ENCODE measurements at places on chromosomes 12 and 14.

DNA sequence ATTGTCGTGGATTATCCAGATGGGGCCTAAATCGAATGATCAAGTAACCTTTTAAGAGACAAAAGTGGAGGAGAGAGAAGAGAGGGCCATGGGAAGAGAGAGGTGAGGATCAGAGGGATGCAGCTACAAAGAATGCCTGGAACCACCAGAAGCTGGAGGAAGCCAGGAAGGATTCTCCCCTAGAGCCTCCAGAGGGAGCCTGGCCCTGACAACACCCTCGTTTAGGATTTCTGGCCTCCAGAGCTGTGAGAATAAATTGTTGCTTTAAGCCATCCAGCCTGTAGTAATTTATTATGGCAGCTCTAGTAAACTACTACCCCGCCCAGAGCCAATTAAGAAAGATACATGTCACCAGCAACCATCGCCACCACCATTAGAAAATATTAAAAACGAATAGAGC lies 46.2 kb upstream of the GSC start:
- DNase-seq, result no peak

DNA sequence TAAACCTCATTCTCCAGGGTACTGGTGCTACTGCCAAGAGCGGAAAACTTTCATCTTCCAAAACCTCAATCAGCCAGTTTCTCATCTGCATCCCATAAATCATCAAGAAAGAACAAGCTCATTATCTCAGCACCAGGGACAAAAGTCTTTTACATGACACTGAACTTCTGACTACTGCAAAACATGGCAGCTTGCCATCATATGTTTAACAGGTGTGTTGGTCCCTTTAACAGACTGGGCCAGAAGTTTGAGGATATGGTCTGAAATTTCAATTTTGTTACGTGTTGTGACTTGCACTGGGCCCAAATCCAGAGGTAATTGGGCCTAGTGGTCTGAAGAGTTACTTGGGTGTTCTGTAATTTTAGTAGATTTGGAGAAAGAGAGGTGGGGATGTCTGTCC lies 305.4 kb upstream of the SEL1L start:
- DNase-seq, result no peak

DNA sequence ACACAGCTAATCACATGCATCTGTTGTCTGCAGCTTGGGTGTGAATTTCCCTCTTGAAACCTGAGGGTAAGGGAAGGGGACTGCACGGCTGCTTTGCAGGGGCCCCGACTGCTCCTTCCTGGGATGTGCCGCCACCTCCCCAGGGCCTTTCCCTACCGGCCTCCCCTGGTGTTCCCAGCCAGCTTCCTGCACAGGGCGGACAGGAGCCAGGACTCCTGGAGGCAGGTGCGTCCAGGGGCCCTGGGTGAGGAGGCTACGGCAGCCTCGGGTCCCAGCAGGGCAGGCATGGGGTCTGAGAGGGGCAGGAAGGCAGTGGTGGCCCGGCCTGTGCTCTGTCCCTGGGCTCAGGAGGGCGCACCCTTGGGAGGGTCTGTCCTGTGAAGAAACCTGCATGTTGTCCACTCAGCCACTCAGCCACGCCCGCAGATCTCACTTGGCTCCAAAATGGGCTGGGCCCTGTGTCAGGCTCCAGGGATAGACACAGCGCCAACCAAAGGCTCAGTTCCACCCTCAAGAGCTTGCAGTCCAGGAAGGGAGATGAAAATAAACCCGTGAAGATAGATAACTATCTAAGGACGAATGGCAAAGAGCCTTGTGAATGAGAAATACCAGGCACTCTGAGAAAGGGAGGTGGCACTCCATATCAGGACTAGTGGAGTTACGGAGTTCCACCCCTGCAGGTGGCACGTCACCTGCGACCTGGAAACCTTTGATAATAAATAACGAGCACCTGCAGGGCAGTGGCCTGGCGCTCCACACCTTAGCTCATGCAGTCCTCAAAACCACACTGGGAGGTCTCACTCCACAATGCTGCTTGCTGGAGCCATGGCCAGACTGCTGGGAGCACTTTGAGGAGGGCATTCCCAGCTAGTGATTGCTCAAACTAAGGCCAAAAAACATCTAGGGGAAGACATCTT lies 427.4 kb downstream of the AACS start:
- DNase-seq, result no peak

- no peak for DNase-seq
These were observed 22.1 kb downstream of the SMOC1 start for GRCh38 chr14:69901113-69901951.

DNA sequence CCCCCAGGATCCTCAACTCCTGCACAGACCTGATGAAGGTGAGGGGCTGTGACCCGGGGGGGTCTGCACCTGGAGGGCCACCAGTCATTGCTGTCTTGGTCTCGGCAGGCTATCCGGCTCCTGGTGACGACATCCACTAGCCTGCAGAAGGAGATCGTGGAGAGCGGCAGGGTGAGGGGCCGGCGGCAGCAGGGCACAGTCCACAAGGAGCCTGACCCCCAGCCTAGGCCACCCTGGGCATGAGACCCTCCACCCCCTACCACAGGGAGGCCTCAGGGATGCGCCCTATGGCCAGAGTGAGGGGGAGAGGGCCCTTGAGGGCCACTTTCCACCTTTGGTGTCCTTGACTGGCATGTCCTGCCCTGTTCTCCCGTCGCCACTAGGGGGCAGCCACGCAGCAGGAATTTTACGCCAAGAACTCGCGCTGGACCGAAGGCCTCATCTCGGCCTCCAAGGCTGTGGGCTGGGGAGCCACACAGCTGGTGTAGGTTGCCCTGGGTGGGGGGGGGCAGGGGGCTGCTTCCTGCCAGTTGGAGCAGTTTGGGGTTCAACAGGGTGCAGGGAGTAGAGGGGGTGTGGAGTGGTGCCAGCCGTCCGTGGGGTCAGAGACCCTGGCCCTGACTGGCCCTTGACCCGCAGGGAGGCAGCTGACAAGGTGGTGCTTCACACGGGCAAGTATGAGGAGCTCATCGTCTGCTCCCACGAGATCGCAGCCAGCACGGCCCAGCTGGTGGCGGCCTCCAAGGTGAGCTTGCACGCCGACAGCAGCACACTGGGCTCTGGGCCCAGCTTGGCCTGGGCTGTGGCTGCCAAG lies 25.0 kb downstream of the HIP1R start:
- DNase-seq, result no peak

DNA sequence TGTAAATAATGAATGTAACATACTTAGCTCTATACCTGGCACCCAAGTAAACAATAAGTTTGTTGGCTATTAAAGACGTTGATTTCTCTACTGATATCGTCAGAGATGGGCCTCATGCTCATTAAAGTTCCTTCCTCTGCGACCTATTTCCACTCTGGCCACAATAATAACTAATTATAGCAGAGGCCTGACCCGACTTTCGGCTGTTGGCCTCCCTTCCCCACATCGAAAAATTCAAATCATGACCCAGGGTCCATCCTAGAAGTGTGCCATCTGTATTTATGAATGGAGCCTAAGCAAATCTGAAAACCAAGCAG lies 321 bp upstream of the USP30 start:
- no peak for DNase-seq

- peak; percentile 63 for DNase-seq
These were observed 91.5 kb downstream of the APAF1 start for GRCh38 chr12:98736352-98737321.

- no peak for DNase-seq
These were observed 542.8 kb downstream of the GALC start for GRCh38 chr14:87450193-87450592.

GRCh38 chr12:48744251-48745008 lies 27.9 kb upstream of the CCNT1 start:
- no peak for DNase-seq

- no peak for DNase-seq
These were observed 4.7 kb upstream of the TTC7B start for GRCh38 chr14:90820958-90821357.

DNA sequence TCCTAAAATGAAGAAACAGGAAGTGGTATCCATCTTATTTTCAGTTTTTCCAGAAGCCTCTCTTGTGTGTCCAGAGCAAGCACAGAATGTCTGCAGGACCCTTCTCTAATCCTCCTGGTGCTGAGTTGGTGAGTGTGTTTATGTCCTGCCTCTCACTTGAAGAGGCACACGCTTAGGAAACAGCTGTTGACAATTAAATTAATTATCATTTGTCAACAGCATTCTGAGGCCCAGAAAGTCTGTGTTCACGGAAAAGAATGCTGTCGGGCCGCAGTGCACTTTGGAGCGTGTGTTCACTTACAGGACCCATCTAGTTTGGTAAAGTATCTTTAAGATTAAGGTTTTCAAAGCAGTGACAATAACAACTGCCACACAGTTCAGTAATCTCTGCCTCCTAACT lies 70.5 kb downstream of the LMNTD1 start:
- no peak for DNase-seq

DNA sequence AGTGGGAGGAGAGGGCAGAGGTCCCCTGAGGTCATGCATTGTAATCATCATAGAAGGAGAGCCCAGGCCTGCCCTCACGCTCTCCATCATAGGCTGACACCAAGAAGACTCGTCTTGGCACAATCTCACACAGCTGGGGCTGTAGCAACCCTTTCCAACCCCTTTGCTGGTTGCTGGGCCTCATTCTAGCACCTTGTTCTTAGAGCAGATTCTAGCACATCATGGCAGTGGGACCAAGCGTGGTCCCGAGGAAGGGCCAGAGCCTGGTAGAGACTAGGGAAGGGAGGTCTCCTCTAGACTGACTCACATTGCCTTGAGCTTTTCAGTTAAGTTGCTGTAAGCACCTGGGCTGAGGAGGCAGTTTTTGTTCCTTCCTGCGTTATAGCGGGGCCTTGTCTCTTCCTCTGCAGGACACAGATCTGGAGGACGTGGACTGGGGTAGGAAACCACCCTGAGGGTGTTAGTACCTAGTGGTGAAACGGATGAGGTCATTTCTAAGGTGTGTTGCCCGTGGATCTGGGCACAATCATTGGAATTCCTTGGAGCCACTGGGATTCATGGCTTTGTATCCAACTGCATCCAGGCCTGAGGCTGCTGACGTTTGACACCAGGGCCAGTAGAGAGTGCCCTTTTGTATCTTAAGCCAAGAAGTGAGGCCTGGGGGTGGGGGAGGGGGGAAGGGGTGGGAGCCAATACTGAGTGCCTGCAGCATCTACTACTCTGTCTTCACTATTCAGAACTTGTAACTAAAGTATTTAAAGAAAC lies 19.9 kb downstream of the RPS6KL1 start:
- no peak for DNase-seq

GRCh38 chr14:106845286-106846087 lies 1319.1 kb downstream of the TMEM121 start:
- DNase-seq, result no peak

DNA sequence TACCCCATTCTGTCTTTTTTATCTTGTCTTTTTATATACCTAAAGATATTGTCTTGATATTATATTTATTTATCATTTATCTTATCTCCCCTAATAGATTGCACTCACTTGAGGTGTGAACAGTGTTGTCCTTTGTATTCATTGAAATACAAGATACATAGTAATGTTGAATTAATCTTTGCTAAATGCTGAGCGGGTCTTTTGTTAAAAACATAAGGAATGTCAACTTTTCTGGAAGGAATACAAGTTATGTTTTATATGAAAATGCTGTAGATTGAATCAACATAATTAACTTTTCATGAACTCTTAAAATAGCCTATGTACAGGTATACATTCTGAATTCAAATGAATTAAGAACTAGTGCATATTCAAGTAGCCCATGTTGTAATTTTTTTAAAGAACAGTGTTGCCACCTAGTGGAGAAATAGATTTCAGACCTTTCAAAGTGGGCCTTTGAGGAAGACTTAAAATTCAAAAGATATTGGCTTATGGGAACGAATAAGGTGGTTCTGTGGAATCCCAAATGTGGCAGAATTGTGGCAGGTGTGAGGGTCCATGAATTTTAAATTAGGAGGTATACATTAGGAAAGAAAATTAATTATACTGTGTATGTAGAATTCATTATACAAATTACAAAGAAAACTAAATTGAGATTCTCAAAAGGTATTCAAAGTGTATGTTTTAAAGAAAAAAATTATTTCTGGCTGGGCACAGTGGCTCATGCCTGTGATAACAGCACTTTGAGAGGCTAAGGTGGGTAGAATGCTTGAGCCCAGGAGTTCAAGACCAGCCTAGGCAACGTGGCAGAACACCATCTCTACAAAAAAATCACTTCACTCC lies 19.1 kb downstream of the BBOF1 start:
- peak; percentile 25 for DNase-seq

- DNase-seq, result no peak
These were observed 196.8 kb upstream of the NEDD1 start for GRCh38 chr12:96710127-96710745.

DNA sequence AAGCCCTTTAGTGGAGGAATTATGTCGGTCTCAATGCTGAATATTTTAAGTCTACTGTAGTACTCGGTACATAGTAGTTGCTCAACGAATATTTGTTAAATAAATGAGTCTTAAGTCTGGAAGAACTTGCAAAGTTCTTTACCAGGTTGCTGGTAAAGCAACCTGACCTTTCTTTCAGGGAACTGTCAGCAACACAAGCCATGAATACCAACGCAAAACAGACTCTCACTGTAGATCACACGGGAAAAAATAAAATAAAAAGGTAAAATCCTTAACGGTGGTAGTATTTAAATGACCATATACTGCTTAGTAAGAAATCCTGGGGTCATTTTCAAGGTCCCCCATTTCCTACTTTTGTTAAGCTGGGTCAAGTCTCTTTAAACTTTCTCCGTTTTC lies 447 bp upstream of the NUBPL start:
- DNase-seq, result no peak

DNA sequence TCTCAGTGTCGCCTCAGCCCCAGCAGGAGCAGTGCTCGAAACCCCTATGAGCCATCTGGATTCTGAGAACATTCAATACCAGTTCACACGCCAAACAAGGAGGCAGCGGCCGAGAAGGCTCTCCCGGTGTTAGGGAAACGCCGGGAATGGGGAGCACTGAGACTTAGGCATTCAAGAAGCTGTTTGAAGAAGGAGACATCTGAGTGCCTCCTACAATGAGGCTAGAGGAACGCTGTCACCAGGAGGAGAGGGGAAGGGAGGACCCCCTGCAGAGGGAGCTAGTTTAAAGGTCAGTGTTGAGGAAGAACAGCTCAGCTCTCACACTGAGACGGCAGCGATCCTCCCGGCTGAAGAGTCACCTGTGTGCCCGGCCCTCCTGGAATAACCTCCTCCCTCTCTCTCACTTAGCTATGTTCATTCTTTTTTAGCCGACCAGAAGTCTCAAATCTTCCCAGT lies 69.9 kb downstream of the SERPINA3 start:
- no peak for DNase-seq

DNA sequence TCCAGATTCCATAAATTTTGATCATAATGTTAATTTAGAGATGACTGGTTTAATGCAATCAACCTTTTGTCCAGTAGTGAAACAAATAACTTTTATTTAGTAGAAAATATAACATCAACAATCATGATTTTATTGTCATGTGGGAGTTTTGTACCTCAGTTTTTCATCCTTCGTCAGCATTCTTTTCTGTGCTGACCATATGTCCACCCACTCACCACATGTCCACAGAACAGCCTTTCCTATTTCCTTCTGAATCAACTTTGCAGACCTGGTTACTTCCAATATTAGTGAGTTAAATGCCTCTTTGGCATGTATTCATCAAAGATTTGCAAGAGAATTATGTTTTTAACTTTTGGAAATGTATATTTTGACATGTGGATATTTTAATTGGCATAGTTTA lies 36.8 kb upstream of the CNTN1 start:
- no peak for DNase-seq

- DNase-seq, result no peak
These were observed 166.9 kb upstream of the DIO2 start for GRCh38 chr14:80378084-80378690.
